ENCODE measurements at places on chromosomes 2 and 18.

GRCh38 chr2:213551526-213551925, 267.3 kb downstream of the SPAG16 start:
- DNase-seq: no peak

DNA sequence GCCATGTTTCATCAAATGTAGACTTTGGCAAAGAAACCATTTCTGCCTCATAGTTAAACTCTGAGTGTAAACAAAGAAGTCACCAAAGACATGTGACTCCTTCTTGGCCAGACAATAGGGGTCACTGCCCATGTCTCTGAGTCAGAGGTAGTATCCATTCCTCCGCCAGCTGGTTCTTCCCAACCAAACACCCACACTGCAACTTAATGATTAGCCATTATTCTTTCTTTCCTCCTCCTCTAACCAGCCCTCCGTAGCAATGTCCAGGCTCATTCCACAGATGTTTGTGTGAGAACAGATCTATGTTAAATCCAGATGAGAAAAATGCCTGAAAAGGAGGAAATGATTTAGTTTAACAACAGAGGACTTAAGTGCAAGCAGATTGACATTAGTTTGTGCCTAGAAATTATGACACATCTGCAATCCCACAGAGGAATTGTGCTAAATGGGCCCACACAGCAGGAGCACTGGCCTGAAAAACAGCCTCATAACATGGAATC, 127.9 kb upstream of the SH3BP4 start:
- DNase-seq: no peak

DNA sequence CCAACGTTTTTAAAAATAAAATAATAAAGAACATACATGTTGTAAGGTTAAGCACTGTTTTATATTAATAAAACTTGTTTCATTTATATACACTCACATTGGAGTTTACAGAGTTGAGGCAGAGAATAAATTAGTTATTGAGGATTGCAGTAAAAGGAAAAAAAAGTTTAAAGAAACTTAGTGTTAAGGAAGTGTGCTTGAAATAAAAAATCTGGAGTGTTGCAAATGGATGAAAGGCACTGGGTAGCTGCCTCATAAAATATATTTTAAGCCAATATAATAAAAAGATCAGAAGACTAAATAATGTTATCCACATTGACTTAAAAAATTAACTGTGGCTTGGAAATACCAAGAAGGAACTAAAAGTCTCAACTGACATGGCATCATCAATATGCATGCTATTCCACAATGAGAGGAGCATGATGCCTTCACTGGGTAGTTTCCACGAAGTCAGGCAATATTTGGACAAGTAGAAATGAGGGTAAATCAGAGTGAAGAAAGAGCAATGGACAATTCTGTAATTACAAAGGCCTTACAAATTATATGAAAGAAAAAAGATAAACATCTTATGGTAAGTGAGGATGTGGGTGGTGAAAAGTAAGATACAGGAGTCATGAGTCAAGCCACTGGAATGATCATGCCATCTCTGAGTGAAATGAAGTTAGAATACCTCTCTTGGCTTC, 2.5 kb downstream of the GALNT3 start:
- no peak for DNase-seq

- DNase-seq: no peak
These were observed 10.2 kb upstream of the HTR2B start for GRCh38 chr2:231134910-231135655.

DNA sequence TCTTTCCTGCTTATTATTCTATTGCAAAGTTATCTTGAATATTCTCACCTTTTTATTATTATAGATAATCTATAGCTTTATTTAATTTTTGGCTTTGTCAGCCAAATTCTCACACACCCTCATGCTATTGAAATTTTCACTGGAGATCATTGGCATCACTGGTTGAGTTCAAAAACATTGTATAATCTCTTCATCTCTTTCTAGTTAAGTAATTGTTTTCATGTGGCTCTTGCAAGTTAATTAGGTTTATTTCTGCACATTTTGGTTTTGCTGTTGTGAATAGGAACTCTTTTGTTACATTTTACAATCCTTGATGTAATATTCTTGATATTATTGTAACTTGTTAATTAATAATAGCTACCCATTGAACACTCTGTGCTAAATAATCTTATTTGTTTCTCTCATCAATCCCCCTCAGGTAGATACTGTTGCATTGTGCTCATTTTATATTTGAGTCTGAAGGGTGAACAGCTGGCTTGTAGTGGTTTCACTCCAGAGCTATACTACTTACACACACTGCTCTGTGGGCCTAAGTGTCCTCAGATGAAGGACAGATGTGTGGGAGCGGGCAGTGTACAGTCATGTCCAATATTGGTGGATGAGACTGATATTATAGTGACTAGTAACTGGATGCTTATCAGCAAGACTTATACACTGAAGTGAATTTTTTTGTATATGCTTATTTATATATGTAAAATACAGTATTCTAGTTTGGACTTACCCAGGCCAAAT, 112.7 kb downstream of the LCLAT1 start:
- no peak for DNase-seq
